HS-27A (cell line): ENCODE measurements at places on chromosomes 5 and 9.
A peak's percentile ranks its signal among the peaks of the same experiment; 100 is the strongest.

GRCh38 chr9:97640325-97640724, 6.7 kb downstream of the NCBP1 start:
- DNase-seq: no peak

DNA sequence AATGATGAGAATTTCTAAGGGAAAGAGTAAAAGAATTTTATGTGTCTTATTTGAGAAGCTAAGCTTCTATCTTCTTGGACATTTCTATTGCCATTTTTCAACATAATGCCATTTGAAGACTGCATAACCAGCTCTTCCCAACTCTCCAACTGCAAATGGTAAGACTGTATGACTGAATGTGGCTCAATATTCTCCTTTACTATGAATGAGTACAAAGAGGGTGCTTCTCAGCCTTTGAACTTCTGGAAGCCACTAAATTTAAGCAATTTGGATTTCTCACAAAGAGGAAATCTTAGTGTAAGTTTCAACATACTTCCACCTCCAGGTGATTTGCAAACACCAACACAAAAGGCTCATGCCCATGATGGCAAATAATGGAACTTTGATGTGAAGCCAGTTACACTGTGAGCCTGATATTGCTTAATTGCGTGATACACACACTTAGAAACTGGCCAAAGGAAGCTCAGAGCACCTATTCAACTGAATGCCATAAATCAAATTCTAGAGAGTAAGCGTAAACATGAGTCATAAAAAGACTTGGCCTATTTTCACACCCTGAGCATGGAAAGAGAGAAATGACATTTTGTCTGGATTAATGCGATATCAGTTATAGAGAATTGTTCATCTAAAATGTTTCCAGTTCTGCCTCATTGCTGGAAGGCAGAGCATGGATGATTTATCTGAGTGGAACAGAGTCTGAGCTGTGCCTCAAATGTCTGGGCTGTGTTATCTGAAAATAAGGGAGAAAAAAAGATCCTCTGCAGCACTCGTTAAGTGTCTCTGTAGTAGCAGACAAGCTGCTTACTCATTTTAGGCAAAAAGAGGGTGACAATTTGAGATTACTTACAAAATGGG, 145.3 kb downstream of the PLK2 start:
- no peak for DNase-seq

GRCh38 chr9:126499005-126499910, 114.5 kb upstream of the LMX1B start:
- DNase-seq: no peak

DNA sequence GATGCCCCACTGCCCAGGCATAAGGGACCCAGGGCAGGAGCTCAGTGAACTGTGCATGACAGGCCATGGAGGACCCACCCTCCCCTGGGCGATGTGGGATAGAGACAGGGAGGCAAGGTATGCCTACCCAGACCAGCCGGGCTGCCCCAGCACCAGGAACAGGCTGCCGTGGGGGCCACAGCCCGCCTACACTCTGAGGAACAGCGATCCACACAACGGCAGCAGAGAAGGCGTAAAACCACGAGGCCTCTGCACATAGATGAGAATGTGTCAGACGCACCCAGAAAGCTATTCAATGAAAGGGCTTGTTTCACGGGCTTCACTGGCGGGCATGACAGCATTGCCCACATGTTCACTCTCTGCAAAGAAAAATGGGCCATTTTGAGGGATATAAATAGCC, 49.5 kb downstream of the SEMA4D start:
- no peak for DNase-seq

DNA sequence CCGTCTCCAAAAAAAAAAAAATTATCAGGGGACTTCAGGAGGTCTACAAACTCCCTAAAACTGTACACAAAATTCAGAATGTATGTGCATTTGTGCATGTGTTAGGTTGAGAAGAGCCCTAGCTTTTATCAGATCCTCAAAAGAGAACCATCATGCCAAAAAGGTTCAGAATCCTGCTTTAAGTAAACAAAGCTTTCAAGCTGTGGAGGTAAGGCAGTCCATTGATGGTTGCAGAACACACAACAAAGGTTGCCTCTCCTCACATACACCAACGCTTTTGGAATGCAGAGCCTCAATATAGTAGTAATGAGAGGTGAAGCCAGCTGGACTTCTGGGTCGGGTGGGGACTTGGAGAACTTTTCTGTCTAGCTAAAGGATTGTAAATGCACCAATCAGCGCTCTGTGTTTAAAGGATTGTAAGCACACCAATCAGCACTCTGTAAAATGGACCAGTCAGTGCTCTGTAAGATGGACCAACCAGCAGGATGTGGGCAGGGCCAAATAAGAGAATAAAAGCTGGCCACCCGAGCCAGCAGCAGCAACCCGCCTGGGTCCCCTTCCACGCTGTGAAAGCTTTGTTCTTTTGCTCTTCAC, 57.9 kb upstream of the RNF38 start:
- DNase-seq: no peak

DNA sequence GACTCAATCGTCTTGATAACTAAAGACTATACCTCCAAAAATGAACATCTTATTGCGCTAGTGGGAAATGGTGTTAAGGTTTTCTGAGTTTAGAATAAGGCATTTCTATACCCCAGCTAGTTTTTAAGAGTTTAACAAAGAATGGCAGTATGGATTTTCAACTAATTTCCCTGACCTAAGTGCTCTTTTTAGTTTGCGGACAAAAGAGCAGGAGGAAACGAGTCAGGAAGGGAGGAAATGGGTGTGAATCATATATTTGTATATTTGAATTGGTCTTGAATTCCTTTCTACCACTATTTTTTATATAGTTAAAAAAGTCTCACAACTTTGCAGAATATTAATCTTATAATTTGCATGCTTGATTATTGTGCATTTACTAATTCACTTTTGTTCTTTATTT, 516.3 kb upstream of the ZNF608 start:
- DNase-seq: no peak

DNA sequence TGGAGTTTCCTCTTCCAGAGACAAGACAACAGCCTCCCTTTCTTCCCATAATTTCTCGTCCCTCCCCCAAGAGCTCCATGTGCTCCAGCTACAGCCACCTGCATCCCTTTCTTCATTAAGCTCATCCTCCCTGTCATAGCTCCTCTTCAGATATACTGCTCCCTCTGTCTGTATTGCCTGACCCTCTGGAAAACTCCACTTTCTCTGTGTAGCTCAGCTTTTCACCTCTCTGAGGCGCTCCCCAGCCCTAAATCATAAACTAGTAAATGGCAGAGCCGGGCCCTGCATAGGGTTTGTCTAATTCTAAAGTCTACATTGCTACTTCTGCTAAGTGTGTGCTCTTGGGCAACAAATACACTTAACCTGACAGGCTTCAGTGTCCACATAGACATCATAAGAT, 8.8 kb upstream of the PLIN2 start:
- DNase-seq: no peak

DNA sequence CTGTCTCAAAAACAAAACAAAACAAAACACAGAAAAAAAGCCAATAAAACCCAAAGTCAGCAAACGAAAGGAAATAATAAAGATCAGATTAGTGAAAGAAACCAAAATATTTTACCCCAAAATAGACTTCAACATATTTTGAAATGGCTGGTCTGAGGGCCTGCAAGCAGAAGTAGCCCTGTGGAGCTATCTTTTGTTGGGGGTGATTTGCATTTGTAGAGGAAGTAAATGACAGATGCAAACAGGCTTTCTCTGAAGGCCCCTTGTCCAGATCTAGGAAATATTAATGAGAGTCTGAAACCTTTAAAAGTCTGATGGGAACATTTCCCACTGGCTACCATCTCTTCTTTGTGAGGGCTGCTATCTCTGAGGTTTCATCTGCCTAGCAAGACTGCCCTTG, 74.0 kb downstream of the GCNT4 start:
- DNase-seq: no peak

DNA sequence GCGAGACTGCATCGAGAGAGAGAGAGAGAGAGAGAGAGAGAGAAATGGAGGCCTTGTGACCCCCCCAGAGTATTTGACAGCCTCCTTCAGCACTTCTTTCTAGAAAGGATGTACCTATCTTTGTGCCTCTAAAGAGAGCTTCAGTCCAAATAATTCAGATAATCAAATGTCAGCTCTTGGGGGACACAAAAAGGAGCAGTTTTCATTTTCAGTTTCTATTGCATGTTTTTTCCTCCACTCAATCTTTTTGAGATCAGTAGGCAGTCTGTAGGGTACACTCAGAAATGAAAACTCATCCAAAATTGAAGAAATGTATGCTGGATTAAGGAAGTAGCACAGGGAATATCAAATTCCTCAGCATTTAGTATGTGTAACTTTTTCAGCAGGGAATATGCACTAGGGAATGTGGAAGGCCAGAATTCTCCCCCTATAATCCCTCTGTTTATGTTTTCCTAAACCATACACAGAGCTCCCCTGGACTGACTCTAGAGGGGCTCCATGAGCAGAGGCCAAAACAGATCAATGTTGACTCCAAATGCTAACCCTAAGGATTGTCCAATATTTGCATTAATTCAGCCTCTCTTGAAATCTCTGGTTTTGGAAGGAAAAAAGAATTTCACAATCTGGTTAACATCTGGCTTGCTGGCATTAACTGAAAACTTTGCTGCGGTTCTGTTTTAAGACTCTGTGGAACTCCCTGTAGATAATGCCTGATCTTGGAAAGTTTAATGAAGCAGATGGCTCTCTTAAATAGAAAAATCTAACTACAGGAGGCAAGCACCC, 250.1 kb downstream of the CEMIP2 start:
- no peak for DNase-seq

GRCh38 chr5:28512648-28513047, 1474.3 kb upstream of the CDH9 start:
- no peak for DNase-seq

DNA sequence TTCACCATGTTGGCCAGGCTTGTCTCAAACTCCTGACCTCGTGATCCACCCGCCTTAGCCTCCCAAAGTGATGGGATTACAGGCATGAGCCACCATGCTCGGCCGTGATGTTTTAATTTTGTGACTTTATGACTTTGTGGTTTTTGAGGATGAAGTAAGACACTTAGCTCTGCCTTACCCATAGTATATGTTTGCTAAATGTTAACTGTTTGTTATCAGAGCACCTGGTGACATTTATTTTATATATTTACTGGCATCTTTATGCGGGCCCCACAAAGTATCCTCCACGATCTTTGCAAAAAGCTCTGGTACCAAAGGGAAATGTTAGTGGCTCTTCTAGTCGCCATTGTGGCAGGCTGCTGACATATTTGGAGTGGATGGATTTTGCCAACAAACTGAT, 6.7 kb downstream of the SLC23A1 start:
- no peak for DNase-seq

- DNase-seq: no peak
Measured at GRCh38 chr5:94192658-94193391, 425.6 kb downstream of the KIAA0825 start.

GRCh38 chr5:128412145-128412930, 125.7 kb downstream of the FBN2 start:
- no peak for DNase-seq

DNA sequence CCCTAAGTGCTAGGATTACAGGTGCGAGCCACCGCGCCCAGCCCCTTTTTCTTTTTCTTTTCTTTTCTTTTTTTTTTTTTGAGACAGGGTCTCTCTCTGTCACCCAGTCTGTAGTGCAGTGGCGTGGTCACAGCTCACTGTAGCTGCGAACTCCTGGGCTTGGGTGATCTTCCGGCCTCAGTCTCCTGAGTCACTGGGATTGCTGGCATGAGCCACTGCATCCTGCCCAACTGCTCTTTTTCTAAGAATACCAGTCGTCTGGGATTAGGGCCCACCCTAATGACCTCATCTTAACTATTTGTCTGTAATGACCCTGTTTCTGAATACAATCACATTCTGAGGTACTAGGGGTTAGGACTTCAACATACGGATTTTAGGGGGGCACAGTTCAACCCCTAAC, 34.1 kb upstream of the NANS start:
- no peak for DNase-seq

DNA sequence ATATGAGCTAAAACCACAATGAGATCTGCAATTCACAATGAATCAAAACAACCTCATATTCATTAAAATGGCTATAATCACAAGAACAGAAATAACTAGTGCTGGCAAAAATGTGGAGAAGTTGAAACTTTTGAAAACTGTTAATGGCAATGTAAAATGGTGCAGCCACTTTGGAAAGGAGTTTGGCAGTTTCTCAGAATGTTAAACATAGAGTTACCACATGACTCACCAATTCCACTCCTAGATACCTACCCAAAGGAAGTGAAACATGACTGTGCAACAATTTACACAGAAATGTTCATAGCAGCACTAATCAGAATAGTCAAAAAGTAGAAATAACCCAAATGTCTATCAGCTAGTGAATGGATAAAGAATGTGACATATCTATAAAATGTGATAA, 862.2 kb downstream of the DTWD2 start:
- no peak for DNase-seq

- no peak for DNase-seq
Measured at GRCh38 chr5:98663521-98663920, 109.9 kb upstream of the RGMB start.

- peak; percentile 75 for DNase-seq
Measured at GRCh38 chr9:91047993-91048607, 246.5 kb downstream of the SYK start.

- no peak for DNase-seq
Measured at GRCh38 chr5:90133941-90134340, 275.6 kb downstream of the CETN3 start.

DNA sequence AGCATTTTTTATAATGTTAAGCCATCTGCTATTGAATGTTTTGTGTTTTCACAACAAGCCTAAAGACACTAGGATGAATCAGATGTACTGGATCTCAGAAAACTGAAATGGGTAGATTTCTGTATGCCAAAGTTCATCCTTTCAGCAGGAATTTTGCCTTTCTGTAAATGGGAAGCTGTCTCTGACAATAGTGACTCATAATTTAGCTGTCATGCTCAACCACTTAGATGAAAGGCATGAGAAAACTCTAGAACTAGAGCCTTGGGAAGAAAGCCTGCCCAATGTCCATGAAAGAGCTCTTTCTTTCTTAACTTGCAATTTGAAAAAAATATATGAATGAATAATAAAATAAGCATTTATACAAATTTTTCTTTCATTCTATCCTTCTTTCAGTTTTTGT, 616.0 kb upstream of the EDIL3 start:
- DNase-seq: no peak

- DNase-seq: no peak
Measured at GRCh38 chr9:136216541-136217244, 11.8 kb upstream of the LHX3 start.

- no peak for DNase-seq
Measured at GRCh38 chr9:136013116-136013515, 51.9 kb upstream of the UBAC1 start.

DNA sequence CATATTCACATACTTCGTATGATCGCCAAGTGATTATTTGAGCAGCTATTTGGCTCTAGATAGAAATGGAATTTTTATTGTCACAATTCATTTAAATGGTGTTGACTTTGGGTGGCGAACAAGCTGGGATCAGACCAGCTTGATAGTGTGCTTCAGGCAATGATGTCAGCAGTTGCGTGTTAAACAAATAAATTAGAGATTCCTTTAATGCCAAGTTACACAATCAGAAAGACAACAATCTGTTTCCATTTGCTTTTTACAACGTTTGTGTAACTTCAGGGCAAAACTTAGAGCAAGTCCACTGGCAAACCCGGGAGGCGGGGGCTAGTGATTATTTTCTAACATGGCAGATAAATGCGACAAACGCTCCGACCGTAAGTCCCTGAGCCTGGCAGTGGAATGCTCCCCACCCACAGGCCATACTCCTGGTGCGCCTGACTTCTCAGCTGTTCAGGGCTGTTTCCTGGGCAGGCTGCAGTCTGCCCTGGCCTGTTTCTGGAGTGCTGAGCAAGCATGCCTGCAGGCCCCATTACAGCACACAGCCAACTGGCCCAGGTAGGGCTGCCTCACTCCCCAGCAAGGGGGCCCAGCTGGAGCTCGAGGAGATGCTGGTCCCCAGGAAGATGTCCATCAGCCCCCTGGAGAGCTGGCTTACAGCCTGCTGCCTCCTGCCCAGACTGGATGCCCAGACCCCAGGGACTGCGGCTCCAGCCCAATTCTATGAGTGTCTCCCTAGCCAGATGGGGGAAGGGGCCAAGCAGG, 88.7 kb downstream of the BASP1 start:
- DNase-seq: peak; percentile 75
